ENCODE measurements at places on chromosomes 7 and 10.

DNA sequence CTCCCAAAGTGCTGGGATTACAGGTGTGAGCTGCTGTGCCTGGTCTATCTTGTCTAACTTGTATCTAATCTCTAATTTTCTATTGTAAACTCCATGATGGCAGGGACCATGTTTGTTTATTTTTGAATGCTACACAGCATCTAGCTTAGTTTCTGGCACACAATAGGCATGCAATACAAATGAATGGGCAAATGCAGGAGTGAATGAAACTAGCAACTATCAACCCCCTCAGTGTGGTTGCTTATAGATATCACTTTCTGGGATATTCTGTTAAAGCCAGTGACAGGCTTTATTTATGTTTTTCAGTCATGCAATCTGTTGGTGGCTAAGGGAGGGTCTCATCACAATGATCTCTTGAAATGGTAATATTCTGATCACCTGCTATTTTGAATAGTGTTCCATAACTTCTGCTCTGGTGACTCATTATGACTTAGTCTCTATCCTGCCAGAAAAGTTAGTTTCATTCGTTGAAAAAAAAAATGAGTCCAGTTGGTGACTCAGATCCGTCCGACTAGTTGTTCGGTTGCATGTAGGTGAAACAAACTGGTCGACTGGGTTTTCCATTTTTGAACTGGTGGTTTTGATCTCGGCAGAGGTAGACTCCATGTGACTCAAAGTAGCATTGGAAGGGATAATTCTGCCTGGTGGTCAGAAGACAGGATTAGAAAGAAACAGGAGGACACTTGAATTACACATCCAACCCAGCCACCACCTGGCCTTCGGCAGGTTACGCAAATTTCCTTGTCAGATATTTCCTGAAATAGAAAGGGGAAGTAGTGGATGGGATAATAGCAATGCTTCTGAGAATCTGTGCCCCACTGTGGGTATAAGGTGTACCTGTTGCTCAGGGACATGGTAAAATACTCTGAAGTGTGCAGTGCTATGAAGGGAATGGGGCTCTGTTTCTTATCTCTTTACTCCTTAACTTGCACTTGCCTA is 76.8 kb downstream of the GATA3 start:
- DNase-seq = no peak

- DNase-seq = no peak
Observed at GRCh38 chr7:120170834-120171233, 102.1 kb upstream of the KCND2 start.

- no peak for DNase-seq
Observed at GRCh38 chr7:155483868-155484325, 26.0 kb downstream of the EN2 start.

GRCh38 chr10:5616836-5617235 is 49.6 kb downstream of the ASB13 start:
- DNase-seq = no peak

GRCh38 chr7:148700661-148701064 is 2.0 kb downstream of the CUL1 start:
- DNase-seq = peak; percentile 52

DNA sequence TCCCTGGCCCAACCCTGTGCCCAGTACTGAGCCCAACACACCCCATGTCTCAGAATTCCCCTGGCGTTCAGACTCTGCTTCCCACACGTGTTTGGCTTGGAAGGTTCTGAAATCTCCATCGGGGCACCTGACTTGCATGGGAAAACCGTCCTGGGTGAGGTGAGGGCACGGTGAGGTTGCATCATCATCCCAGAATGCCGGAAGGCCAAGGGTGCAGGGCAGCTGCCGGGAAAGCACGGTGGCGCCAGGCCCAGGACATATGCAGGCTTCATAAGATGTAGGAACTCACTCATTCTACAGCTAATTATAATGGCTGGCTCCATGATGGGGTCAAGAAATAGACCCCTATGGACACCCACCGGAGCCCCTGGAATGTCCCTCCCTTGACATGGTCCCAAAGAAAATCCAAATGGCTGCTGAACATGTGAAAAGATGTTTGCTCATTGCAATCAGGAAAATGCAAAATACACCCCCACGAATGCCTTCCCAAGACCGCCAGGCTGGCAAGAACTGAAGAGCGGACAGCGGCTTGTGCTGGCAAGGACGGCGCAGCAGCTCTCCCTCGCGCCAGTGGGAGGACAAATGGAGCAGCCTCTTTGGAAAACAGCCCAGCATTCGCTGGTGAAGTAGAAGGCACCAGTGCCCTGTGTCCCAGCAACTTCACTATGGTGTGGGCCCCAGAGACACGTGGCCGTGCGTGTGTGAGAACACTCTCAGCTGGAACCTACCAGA is 2.3 kb downstream of the KNDC1 start:
- DNase-seq = no peak

DNA sequence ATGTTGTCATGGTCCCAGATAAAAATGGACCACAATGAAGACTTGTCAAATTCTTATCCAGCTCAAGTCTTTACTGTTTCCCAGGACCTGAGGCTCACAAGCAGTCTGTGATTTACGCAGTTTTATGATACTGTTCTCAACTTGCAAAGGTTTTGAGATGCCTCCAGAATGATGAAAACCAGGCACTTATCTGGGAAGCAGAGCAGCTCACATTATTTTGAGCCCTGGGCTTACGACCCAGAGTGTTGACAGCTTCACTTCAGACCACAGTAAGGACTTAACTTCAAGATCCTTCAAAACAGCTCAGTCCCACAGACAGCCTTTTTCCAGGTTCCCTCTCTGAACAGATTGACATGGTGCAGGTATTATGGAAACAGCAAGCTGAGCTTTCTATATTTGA is 236.1 kb downstream of the RNLS start:
- no peak for DNase-seq

DNA sequence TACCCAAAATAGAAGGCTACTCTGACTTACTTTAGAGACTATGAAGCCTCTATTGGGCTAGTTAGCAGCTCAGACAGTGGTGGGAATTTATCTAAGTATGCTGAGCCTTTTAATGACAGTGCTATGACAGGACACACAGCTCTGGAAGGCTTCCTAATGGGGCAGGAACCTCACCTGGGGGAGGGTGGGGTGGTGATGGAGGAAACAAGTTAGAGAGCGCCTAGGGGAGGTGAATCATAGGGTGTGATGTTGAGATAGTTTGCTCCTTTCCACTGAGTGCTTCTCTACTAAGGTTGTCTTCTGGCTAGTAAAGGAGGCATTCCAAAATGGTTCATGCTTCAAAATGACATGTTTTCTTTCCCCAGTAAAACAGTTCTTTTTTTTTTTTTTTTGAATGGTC is 42.1 kb downstream of the PPP1R9A start:
- DNase-seq = no peak

- no peak for DNase-seq
Observed at GRCh38 chr10:50219646-50220045, 31.7 kb downstream of the ASAH2 start.

DNA sequence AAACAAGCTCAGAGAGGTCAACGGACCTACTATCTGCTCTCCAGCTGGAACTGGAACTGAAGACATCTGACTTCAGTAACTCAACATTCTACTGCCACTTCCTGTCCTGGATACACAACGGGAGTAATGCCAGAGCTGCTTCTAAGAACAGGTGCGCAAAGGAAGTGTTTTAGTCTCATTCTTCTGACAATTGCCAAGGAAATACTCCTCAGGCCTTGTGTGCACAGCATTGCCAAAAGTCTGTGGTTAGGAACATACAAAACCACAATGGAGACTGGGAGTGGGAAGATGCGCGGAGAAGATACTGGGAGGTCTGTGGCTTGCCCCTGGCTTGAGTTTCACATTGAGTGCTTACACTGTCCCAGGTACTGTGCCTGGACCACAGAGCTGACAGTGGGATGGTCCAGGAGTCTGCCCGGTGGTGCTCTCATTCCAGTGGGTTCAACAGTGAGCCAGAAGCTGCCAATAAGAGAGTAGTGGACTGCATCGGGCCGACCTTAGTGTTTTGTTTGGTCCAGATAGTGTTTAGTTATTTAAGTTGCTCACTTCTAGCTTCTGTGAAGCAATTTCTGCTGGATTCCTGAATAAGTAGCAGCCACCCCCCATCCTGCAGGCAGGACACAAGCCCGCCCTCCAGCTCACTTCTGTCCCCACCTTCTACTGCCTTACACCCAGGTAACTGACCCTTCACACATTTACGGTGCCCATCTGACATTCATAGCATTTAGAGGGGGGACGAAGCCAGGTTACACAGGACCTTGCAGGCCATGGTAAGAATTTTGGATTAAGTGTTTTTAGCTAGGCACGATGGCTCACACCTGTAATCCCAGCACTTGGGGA is 10.3 kb downstream of the TBL2 start:
- no peak for DNase-seq

GRCh38 chr10:93471110-93471651 is 11.0 kb downstream of the MYOF start:
- no peak for DNase-seq

DNA sequence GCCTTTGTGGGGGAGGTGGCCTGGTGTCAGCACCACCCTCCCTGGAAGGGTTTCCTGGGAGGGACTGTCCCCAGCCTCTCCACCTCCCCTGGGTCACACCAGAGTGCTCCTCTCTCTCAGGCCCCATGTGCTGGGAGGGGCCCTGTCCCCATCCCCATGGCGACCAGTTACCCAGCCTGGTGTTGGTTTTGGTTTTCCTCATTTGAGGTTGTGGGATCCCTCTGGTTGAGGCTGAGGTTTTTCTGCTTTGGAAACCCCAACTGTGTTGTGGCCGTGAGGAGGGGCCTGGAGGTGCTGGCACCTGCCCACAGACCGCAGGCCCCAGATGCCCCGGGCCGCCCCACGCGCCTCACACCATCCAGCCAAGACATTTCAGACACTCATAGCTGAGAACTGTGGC is 106.3 kb downstream of the GRK5 start:
- DNase-seq = no peak

GRCh38 chr10:68492118-68492517 is 20.3 kb upstream of the DNA2 start:
- no peak for DNase-seq

DNA sequence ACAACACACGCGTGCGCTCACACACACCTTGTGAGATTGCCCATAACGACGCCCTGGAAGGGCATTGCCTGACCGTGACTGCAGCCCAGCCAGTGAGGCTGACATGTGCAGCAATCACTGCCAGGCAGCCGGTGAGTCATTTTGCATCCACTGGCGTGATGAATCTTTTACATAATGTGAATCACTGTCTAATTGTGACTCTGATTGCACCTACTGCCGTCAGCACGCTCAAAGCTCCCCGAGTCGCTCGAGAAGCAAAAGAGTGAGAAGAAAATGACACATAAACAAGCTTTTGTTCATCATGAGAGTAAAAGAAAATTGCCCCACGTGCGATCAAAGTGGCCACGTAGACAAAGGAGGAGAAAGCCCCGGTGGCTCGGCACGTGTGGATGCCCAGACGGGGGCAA is 117.4 kb upstream of the PFKP start:
- DNase-seq = no peak

- no peak for DNase-seq
Observed at GRCh38 chr7:29612596-29612995, 49.0 kb downstream of the PRR15 start.

DNA sequence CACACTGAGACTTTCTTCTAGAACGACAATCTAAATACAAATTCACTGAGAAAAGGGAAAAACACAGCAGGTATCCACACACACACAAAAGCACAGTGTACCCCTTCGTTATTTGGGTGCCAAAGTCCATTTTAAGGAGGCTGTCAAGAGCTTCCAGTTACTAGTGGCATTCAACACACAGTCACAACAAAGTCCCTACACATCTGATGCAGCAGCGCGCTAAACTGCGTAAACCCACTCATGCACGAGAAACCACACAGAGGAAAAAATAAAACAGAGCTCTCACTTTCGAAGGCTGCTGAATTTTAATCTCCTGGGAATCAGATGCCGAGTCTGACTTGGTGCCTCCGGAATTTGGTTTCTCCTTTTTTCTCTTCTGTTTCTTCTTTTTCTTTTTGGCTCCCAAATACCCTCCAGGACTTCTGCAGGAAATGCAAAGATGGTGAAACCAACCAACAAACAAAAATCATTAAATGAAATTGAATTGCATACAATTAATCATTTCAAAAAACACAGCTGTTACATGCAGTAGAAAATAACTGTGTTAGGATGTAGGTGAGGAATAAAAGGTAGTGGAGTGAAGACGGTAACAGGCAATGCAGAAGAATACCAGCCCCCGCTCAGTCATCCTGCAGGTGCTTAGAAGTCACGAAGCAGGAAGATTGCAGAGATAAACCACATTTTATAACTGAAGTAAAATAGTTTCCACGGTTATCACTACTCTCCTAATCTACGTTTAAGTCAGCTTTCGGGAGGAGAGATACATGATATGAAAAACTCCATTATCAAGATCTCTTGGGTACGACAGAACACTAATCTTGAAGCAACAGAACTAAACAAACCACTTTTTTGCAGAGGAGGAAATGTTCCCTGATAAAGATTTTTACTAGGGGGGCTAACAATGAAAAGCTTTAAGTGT is 27.1 kb downstream of the NMT2 start:
- DNase-seq = no peak

- DNase-seq = no peak
Observed at GRCh38 chr10:125882596-125882995, 1.5 kb upstream of the DHX32 start.

- DNase-seq = peak; percentile 31
Observed at GRCh38 chr7:116354546-116355423, 144.4 kb downstream of the TES start.

DNA sequence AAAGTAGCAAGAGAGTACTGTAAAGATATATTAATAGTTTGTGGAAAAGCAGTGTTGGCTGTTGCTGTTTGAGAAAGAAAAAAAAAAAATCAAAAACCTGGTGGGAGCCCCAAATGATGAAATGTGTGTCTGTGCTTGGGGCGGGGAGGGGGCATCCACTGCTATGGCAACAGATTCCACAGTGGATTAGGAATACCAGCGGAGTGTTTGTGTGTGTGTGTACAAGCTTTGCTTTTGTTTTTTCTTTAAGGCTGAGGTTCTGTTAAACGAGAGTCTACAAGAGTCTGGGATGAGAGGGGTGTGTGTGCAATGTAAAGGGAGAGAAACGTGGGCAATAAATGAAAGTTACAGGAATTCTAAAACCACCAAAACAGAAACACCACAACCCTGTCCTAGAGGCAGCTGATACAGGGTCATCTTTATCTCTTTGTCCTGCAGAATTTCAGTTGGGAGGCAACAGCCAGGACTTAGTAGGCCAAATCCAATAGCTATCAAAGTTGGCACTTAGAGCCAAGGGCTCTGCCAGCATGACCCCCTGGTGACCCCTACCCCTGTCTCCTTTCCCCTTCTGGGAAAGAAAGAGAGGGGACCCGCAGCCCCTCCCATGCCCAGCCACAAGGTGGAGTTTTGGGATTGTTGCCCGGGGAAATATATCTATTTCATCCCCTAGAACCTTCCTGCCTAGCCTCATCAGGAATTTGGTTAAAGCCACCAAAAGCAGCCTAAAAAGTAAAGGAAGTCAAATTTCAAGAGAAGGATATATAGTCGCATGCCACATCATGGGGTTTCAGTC is 85.4 kb downstream of the OSBPL3 start:
- DNase-seq = no peak

DNA sequence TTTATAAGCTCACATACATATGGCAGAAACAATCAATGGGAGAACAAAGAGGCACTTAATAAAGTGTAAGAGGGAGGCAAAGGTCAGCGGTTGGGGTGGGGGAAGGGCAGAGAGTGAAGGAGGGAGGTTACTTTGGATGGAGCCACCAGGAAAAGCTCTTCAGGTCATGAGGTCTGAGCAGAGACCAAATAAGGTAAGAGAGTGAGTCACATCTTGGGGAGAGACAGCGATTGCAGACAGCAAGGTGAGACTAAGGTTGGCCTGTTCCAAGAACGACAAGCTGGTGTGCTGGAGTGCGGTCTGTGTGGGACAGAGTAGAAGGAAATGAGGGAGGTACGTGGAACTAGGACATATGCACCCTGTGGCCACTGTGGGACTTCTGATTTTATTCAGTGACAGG is 74.3 kb upstream of the TOMM7 start:
- no peak for DNase-seq
